ENCODE measurements at places on chromosomes 3 and 15.

DNA sequence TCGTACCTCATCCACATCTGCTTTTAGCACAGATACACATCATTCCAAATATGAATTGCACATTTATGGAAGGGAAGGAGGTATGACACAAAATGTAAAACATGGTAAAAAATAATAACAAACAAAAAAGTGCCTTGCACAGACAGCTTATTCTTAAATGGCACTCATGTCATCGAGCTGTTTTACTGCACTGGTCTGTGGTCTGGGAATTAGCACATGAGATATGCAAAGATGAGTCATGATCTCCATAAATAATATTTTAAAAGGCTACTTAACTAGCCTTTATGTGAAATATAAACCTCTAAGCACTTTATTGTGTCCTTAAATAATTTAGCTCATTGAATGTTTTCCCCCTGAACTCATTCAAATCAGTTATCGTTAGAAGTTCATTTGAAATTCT lies 142.2 kb upstream of the ZNF385D start:
- DNase-seq, result no peak

DNA sequence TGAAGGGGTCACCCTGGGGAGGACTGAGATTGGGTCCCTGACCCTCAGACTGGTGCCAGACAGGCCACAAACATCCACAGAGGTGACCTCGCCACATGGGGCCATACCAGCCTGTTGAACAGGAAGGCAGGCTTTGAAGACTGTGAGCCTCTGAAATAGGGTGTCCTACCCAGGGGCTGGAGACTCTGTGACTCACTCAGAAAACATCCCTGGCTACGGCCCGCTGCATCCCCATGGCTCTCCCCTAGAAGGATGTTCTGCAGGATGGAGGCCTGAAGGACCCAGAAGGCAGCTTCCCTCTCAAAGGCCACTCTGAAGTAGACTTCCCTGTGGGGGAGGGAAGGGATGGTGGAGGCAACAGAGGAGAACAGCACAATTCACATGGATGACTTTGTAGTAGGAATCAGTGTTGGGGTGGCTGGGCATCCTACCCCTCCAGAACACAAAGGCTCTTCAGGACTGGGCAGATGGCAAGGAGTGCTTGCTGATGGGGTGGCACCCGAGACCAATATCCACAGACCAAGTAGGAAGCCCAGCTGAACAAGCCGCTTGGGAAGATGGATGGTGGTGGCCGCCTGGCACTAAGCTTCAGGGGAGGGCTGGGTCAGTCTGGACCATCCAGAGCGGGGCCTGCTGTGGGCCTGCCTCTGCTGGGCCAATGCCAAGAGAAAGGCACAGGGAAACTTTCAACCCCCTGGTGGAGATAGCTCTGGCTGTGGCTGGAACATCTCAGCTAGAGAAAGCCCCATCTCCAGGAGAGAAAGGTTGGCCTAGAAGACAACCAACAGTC lies 37.6 kb upstream of the DUSP7 start:
- no peak for DNase-seq

GRCh38 chr3:151960961-151961580 lies 87.6 kb downstream of the SUCNR1 start:
- DNase-seq, result no peak

GRCh38 chr3:31105438-31106077 lies 211.1 kb upstream of the GADL1 start:
- DNase-seq, result no peak

GRCh38 chr3:11602239-11602840 lies 41.4 kb downstream of the VGLL4 start:
- no peak for DNase-seq

Measured in NCI-H1105 (cell line).